ENCODE measurements at places on chromosomes 2 and 18. TPM values are rescaled to one million over a fixed set of nuclear protein-coding genes. Genes with fewer than 3 reads are reported as not detected.

- no peak for DNase-seq
Measured at GRCh38 chr18:74980669-74981068, 228.3 kb downstream of the PTGR3 start.

Gene C2orf15
- total RNA-seq: 0.23 TPM

Gene C18orf63
- not detected for total RNA-seq

DNA sequence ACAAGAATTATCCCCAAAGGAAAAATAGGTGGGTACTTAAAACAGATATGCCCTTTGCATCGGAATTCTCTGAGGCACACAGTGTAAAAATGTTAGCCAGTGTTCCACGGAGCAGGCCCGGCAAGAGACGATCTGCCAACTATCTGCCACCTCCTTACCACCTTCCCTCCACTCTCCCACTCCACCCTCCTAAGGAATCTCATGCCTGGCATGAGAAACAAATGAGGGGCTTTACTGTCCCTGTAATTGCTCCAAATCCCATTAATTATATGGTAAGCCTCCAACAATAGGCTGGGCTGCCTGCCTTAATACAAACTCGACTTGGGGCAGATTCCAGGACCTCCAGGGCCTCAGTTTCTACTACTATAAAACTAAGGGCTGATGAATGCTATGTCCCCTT lies 102.3 kb downstream of the ZBTB7C start:
- no peak for DNase-seq

GRCh38 chr2:118607641-118608040 lies 239.8 kb downstream of the EN1 start:
- no peak for DNase-seq

DNA sequence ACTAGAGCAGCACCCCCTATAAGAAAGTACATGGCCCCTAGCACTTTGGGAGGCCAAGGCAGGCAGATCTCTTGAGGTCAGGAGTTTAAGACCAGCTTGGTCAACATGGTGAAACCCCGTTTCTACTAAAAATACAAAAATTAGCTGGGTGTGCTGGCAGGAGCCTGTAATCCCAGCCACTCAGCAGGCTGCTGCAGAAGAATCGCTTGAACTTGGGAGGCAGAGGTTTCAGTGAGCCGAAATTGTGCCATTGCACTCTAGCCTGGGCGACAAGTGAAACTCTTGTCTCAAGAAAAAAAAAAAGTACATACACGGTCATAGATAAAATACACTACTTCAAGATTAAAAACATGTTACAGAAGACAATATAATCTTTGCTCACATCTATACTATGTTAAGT lies 63.8 kb downstream of the RAPH1 start:
- no peak for DNase-seq

- DNase-seq: no peak
Measured at GRCh38 chr2:59353306-59353921, 1112.3 kb upstream of the FANCL start.

- DNase-seq: no peak
Measured at GRCh38 chr18:28802546-28802945, 625.6 kb upstream of the CDH2 start.

DNA sequence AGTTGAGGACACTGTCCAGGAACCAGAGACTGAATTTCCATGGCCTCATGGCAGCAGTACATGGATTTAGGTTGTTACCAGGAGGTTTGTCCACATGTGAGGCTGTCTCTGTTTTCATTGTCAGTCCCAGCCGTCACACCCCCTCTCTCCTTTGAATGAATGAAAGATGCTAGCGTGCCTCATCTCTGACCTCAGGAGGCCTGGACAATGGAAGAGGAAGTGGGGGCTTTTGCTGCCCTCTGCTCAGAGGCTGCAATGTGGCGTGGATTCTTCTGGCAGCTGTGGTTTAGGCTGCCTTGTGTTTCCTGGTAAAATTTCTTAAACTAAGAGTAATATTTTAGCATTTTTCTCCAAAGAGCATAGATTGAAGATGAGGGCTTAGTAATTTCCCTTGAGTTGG lies 47.5 kb downstream of the RAB31 start:
- no peak for DNase-seq

DNA sequence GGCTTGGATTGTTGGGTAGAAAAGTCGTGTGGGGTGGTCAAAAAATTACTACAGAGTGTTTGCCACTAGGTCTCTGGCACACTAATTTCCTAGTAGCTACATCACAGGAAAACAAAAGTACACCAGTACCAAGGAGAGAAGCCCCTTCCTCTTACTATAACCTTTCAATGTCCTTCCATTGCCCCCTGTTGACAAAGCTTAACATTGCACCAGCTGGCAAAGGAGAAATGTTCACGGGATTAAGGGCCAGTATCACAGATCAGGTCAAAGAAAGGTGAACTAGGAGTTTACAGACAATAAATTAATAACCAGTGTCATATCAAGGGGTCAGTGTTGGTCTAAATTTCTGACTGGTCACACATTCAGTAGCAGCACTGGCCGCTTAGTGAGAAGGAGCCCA lies 1139.6 kb upstream of the FAM98A start:
- DNase-seq: no peak

Gene DSC3
- total RNA-seq: 0.03 TPM

Gene GALR1
- not detected for total RNA-seq

- DNase-seq: peak; percentile 64
Measured at GRCh38 chr2:64988420-64989125, 626 bp upstream of the SLC1A4 start.

GRCh38 chr2:6072768-6073167 lies 380.6 kb downstream of the SOX11 start:
- DNase-seq: no peak

DNA sequence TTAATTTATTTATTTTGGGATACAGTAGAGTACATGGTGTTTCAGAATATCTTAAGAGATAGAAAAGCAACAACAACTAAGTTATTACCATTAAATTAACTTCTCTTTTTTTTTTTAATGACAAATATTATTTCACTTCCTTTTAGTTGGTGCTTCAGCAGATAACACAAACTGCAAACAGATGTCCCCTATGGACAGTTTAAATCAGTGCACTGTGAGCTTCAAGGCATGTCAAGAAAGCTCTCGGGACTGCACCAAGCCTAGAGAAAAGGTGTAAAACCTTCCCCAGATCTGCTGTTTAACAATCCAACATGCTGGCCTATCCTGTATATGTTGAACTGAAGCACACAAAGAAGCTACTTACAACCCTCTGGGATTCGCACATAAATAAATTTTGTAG lies 122.7 kb downstream of the TCF4 start:
- DNase-seq: no peak

Gene HMSD
- total RNA-seq: 0.23 TPM

Gene C2orf72
- total RNA-seq: 125 TPM

GRCh38 chr2:222656526-222657446 lies 894 bp upstream of the FARSB start:
- DNase-seq: no peak

Gene CDH19
- 2.3 TPM for total RNA-seq

- DNase-seq: no peak
Measured at GRCh38 chr2:2655453-2656114, 324.5 kb upstream of the MYT1L start.

Gene BCL2
- 1.0 TPM for total RNA-seq

GRCh38 chr18:12491611-12492435 lies 84.1 kb downstream of the PRELID3A start:
- no peak for DNase-seq

Gene B3GNT7
- 1.6 TPM for total RNA-seq

Gene CYB5A
- 984 TPM for total RNA-seq

Gene DYNAP
- total RNA-seq: not detected

DNA sequence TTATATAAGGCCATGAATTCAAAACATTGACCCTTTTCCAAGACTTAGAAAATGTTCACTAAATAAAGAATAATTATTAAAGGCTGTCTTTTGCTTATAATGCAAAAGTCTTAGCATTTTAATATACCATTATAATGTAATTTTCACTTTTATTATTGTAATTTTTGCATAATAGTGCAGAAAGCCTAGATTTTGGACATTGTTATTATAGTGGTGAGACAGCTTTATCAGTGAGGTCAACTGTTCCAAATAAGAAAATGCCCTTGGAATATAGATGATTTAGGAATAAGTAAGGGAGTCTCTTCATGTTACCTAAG lies 56.6 kb downstream of the ATIC start:
- no peak for DNase-seq

GRCh38 chr2:221205103-221205673 lies 366.9 kb downstream of the EPHA4 start:
- no peak for DNase-seq

DNA sequence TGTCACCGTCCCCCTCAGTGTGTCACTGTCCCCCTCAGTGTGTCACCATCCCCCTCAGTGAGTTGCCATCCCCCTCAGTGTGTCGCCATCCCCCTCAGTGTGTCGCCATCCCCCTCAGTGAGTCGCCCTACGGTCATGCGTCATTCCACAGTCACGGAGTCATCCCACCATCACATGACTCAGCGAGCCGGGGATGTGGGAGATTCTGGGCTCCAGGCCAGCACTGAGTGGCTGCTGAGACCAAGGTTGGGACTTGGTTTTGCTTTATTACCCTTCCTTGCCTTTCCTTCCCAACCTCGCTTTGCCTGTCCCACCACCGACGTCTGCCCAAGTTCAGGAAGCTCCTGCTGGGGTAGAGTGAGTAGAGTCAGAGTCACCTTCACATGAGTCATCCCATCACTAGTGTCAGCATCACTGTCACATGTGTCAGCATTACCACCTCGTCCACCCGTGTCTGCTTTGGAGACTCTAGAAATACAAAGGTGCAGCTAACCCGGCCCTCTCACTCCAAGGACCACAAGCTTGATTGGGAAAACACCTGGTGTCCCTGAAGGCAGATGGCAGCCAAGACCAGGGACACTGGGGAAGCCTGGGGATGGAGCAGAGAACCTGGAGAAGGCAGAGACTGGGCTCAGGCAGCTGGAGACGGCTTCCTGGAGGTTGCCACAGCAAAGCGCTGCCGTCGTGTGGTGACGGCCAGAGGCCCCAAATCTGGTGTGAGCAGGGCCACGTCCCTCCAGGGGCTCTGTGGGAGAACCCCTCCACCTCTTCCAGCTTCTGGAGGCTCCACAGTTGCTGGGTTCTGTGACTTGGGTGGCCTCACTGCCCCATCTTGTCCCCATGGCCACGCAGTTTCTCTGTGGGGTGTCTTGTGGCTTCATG lies 485.2 kb upstream of the SALL3 start:
- no peak for DNase-seq

Gene EPAS1
- 127 TPM for total RNA-seq

GRCh38 chr2:118268268-118268667 lies 180.0 kb downstream of the INSIG2 start:
- no peak for DNase-seq

- no peak for DNase-seq
Measured at GRCh38 chr2:122166820-122167219, 411.4 kb downstream of the TSN start.

DNA sequence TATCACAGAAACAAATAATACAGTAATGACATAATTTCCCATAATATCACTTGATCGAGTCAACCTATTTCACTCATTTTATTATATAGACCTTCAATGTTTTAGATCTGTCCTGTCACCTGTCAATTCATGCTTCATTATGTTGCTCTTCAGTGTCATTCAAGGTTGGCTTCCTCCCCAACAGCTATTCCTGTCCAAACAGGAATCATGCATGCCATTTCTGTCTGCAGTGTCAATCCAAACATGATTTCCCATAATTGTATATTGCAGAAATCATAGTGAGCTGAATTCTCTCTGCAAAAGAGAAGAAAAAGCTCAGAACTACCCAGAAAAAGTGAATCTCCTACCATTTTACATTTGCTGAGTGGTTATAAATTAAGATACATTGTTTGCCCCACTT lies 628.6 kb downstream of the NR4A2 start:
- DNase-seq: no peak

Gene ZNF519
- total RNA-seq: 1.2 TPM

- no peak for DNase-seq
Measured at GRCh38 chr2:214226061-214226460, 184.8 kb upstream of the VWC2L start.

DNA sequence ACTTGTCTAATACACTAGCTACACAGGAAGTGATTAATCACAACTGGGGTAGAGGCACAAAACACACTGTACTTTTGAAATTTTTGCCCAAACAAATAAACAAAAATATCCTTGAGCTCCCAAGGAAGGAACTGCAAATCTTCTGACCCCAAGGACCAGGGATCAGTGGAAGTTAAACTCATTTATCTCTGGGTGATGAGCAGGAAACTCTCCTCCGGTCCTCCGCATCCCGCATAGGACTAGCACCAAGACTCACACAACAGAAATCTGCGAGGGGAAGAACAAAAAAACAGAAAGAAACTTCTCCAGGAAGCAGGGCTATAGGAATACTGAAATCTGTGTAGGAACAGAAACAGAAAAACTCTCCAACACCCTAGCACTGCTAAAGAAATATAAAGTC lies 650.3 kb downstream of the DCDC2C start:
- DNase-seq: no peak

DNA sequence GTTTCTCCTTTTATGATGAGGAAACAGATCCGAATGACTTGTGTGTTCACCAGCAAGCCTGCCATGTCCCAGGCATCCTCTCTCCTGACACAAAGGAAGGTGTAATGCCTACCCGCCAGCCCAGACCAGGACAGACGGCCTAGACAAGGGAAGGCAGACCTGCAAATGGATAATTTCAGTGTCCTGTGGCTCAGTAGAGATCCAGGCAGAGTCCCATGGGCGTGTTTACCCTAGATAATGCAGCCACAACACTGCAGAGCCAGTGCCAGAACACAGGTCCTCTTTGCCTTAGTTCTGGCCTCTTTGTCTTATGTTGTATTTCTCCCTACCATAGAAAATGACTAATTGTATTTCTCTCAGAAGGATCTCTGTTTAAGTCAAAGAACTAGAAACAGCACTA lies 12.7 kb downstream of the TRAPPC12 start:
- DNase-seq: no peak

Gene SNRPD1
- total RNA-seq: 7.0 TPM

GRCh38 chr18:2853926-2854664 lies 7.3 kb downstream of the EMILIN2 start:
- DNase-seq: peak; percentile 10

Gene RESP18
- total RNA-seq: not detected

Gene CABYR
- not detected for total RNA-seq

Measured in left lobe of liver (tissue), 2 donors.